GM20000 (cell line): ENCODE measurements at places on chromosomes 4 and X.

- DNase-seq, result no peak
Measured at GRCh38 chr4:139704915-139705485, 39.4 kb downstream of the MGST2 start.

GRCh38 chrX:24341795-24342194 is 18.6 kb upstream of the SUPT20HL1 start:
- DNase-seq, result no peak

GRCh38 chrX:66074920-66075879 is 35.3 kb upstream of the VSIG4 start:
- peak; percentile 4 for DNase-seq

GRCh38 chrX:24577091-24577490 is 70.1 kb downstream of the PCYT1B start:
- DNase-seq, result no peak

GRCh38 chr4:1557221-1557597 is 126.9 kb downstream of the FAM53A start:
- DNase-seq, result no peak

DNA sequence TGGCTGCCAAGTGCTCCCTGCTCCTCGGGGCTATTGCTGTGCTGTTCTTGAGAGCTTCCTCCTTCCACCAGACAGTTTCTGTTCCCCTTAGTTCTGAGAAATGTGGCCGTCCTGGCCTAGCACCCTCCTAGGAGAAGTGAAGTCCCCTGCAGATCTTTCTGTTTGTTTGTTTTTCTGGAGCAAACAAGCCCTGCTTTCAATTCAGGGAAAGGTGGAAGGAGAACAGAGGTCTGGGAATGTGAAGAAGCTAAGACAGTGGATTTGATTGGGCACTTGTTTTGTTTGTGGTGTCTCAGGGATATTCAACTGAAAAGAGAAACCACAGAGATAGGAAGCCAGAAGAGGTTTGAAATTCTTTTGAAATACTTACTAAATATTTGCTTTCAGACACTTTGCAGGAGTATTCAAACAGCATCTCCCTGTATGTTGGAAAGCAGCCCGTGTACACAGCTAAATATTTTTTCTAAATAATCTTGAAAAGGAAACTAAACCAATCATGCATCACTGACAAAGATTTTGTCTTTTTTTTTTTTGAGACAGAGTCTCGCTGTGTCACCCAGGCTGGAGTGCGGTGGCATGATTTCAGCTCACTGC is 36.5 kb upstream of the PPM1K start:
- peak; percentile 83 for DNase-seq

GRCh38 chrX:124719060-124719459 is 372.7 kb downstream of the SH2D1A start:
- no peak for DNase-seq

DNA sequence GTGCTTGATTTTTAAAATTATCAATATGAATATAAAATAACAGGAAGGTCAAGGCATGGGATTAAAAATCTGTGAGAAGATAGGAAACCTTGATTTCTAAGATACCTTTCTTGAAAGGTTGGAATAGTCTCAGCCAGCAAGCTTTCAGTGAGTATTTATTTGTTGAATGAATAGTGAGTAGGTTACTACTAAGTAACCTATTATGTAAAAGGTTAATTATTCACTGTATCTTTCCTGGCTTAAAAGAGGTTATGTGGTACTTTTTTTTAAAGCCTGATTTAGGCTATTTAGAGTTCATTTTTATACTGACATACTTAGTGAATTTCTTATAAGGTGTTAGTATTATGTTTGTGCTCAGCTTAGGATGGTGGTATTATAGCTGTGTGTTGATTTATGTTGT is 123.5 kb downstream of the PTPN13 start:
- no peak for DNase-seq

- no peak for DNase-seq
Measured at GRCh38 chr4:71772592-71772991, 11.3 kb downstream of the GC start.

- DNase-seq, result no peak
Measured at GRCh38 chr4:126223784-126224407, 909.1 kb downstream of the FAT4 start.

- no peak for DNase-seq
Measured at GRCh38 chrX:56788717-56789122, 59.7 kb downstream of the NBDY start.

GRCh38 chr4:2942532-2943363 is 20.5 kb downstream of the NOP14 start:
- DNase-seq, result no peak

DNA sequence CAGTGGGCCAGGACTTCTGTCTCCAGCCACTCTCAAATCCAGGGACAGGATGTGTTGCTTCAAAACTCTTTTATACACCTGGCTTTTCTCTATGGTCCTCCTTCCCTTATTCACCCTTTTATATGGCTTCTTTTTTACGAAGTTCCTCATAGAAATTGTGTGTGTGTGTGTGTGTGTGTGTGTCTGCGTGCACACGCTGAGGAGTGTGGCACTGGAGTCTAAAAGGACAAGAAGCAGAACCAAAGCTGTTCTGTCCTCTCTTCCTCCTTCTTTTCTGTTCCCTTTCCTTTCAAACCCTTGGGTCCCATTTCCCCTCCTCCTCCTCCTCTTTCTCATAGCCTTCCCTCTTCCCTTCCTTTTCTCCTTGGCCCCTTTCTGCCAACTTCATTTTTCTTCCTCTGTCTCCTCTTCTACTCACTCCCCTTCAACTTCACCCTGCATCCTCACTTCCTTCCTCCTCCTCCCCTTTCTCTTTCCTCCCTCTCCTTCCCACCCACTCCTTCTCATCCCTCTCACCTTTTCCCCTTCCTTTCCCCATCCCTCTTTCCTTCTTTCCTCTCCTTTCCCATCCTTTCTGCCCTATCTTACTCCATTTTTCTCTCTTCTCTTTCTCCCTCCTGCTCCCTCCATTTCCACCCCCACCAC is 360.5 kb downstream of the MID1IP1 start:
- DNase-seq, result no peak

- no peak for DNase-seq
Measured at GRCh38 chrX:153527208-153527607, 9.8 kb downstream of the ATP2B3 start.

DNA sequence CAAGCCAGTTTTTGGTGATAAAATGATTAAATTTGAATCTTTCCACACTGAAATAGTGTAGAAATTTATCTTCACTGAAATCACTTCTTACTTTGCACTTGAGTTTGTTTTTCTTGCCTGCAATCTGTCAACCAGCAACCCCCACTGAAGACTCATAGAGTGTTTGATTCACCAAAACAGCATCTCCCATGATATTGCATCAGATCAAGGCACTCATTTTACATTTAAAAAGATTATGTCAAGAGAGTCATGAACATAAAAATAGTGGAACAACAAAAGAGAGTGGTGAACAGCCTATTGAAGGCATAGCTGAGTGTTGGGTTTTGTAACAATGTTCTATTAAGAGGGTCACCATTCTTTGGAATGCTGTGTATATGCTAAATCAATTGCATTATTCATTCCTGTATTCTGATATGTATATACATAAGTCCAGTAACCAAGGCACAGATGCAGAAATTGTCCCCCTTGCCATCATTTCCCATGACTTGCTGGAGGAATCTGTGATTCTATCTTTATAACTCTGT is 1934.9 kb downstream of the ARAP2 start:
- no peak for DNase-seq

- DNase-seq, result peak; percentile 8
Measured at GRCh38 chr4:36414248-36414647, 132.8 kb downstream of the DTHD1 start.

DNA sequence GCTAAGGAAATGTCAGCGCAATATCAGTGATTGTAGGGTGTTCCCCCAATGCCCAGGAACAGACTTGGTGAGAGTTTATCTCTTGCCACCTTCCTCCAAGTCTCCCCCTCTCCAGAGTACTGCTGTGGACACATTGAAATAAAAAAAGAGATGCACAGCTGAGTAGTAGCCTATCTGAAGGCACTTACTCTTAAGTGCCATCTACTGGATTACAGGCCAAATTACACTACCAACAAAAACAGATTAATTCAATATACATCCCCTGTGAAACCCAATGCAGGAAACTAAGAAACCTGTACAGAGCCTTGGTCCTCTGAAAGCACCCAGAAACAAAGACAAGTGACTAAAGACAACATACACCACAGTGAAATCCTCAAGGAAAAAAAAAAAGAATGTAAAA is 460.3 kb downstream of the ZIC3 start:
- DNase-seq, result peak; percentile 7

DNA sequence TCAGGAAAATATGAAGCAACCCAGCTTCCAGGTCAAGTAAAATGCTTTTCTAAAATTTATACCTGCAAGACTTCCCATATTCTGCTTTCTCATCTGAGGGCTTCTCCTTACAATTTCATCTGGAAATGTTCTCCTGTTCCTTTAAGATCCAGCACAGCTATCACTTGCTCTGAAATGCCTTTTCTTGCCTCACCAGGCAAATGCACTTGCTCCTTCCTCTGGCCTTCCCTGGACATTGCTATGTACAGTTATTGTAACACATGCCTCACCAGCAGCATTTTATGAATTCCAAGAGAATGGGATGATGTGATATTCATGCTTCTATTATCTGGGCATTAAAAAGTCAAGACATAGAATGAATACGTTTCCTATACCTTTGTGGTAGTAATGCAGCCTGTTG is 842.1 kb upstream of the INTU start:
- no peak for DNase-seq

- DNase-seq, result no peak
Measured at GRCh38 chr4:14726441-14726840, 275.8 kb upstream of the CPEB2 start.

- no peak for DNase-seq
Measured at GRCh38 chrX:49040376-49040955, 2.7 kb downstream of the TFE3 start.

DNA sequence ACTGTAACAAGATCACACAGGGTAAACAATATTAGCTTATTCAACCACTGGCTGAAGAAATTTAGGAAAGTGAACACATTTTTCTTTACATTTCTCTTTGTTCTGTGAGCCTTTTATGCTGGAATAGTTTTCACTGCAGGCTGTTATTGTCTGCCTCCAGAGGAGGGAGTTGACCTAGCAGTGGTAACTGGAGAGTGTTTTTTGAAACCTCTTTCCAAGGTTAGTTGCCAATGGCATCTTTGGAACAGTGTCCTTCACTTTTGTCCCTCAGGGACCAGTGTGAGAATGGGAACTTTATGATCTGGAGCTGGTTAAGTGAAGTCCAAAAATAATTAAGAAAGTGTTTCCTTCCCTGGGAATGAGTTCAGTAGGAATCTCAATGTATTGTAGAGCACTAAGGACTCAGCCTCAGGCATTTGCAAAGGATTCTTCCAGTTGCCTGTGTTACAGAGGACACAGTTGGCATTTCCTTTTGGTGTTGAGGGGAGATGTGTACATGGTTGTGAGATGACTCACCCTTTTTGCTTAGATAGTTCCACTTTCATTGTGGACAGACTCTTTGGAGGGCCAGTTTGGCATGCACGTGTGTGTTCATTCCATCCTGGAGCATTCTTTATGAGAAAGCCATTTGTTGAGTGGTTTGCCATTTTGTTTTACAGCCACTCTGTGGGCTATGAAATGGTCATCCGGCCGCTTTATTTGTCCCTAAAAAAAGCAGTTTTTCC is 61.3 kb downstream of the AR start:
- DNase-seq, result no peak

DNA sequence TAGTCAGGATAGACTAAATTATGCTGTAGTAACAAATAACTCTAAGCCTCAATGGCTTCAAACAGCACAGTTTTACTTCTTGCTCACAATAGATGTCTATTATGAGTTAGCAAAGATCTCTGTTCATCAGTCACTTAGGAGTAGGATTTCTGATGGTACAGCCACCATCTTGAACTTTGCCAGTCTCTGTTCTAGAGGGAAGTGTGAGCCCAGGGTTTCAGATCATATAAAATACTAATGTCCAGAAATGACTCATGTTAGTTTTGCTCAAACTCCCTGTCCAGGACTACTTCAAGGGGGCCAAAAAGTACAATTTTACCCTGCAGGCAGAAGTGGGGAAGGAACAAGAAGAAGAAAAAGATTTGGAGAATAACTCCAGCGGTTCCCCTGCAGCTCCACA is 77.1 kb upstream of the LSM6 start:
- DNase-seq, result peak; percentile 33

DNA sequence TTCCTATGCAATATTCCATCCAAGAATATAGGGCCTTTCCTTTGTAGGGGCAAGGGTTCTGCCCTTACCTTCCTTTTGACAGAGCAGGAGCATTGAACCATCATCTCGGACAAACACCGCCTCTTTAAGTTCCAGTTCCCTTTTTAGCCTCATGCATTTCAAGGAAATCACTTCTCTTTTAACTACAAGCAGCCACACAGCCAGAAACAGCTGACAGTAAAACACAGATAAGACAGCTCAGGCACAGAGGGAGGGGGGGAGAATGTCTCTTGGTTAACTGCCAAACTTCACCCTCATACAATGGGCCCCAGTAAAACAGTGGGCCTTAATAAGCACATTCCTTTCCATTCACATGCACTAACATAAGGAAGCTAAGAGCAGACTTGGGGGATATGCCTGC is 648.3 kb downstream of the GABRG1 start:
- no peak for DNase-seq

GRCh38 chrX:138929926-138930582 is 218.5 kb upstream of the FGF13 start:
- DNase-seq, result no peak

DNA sequence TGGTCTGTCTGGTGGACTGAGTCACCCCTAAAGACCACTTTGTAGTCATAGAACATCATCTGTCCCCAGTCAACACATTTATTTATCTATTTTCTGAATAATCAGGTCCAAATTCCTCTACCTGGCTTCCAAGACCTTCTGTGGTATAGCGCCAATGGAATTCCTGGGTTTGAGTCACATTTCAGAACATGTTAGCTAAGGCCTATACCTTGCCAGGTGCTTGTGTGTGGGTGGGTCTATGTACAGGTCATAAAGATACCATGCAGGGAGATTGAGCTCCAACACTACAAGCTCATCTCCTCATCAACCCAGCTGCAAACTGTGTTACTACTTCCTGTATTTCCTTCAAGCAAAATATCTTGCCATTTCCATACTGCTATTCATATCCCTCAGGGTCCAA is 113.3 kb downstream of the TRAPPC11 start:
- no peak for DNase-seq

DNA sequence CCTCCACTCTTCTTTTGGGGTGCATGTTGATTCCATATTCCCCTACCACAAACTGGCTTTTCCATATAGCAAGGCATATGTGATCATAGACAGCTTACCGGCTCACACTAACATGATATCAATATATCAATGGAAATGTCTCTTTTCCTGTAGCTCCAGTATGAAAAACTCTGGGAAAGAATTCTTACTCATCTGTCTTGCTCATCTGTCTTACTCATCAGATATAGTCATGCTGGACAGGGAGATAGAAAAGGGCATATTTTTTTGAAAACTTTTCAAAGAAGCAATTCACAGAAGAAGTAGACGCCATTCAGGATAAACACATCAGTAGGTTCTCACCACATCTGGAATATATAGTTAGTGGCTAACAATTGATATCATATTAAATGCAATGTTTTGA is 794.7 kb downstream of the RAB28 start:
- no peak for DNase-seq

GRCh38 chr4:55466001-55466400 is 70.2 kb downstream of the TMEM165 start:
- DNase-seq, result no peak

GRCh38 chrX:16215660-16216059 is 48.4 kb downstream of the MAGEB17 start:
- no peak for DNase-seq
